ENCODE measurements at places on chromosomes 2 and 18.

DNA sequence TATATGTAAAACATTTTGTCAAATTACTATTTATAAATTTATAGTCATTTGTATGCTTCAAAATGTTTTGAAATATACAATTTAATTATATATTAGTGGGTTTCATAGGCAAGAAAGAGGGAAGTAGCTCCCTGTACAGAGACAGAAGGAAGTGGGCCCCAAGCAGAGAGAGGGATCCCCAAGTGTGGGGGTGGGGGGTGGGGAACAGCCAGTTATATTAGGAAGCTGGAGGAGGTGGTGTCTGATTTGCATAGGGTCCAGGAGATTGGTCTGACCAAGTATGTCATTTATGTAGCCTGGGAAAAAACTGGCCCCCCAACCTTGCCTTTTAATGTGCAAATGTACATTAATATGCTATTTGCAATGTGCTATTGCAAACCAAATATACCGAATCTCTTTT, 76.5 kb upstream of the ZSWIM2 start:
- no peak for DNase-seq

- DNase-seq, result no peak
Measured at GRCh38 chr18:48217258-48218250, 191.6 kb downstream of the ZBTB7C start.

DNA sequence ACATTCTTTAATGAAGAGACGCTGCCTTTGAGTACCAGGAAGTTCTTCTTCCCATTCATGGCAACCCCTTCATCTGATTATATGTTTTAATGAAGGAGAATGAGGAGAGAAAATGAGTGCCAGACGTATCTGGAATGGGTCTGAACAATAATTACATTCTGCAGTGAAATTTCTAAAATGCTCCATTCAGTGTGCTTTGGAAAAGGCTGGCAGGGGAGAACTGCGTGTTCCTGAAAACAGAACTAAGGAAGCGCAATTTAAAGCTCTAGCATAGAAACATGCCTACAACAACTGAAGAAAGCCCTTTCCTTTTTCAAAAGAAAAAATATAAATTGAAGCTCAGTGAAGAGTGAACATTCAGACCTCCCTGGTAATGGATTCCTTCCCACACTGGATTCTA, 58.8 kb downstream of the BOD1L2 start:
- DNase-seq, result no peak

- DNase-seq, result no peak
Measured at GRCh38 chr2:222477962-222478608, 53.7 kb downstream of the SGPP2 start.

DNA sequence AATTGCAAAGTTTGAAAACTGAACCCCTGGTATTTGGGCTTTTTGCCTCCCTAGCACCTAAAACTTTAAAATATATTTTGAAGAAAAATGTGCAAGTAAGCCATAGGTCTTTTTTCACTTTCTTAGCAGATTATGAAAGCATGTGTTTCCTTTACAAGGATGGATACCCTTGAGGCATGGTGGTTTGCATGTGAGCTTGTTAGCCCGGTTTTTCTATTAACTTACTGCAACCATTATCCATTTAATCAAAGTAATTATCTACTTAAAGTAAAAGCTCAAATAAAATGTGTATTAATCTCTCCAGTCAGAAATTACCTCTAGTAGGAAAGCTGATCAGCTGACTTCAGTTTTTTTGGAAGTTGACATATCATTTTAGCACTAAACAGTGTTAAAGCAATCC, 140.6 kb downstream of the EML6 start:
- DNase-seq, result no peak
